ENCODE measurements at places on chromosomes 3 and 15.

DNA sequence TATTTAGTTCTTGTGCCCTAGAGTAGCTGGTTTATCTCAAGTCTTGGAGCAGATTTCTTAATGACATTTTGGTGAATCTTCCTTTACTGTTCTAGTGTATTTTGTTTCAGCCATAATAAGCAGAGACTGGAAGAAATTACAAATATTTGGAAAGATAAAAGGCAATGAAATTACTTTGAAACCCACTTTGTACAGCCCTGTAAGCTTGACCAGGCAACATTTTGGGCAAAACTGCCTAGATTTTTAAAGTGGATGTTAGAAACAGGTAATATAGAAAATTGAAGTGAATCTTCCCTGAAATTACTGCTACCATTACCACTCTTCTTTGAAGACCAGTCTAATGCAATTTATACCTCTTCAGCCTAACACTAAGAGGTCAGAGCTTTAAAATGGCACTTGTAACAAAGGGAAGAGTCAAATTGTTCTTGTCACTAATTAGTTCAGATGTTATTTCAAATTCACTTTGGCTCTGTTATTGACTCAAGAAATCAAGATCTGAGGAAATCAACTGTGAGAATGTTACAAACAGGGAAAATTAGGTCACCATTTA is 589.4 kb downstream of the NLGN1 start:
- no peak for DNase-seq

- DNase-seq, result no peak
These were observed 519.6 kb downstream of the NTRK3 start for GRCh38 chr15:87736891-87737389.

DNA sequence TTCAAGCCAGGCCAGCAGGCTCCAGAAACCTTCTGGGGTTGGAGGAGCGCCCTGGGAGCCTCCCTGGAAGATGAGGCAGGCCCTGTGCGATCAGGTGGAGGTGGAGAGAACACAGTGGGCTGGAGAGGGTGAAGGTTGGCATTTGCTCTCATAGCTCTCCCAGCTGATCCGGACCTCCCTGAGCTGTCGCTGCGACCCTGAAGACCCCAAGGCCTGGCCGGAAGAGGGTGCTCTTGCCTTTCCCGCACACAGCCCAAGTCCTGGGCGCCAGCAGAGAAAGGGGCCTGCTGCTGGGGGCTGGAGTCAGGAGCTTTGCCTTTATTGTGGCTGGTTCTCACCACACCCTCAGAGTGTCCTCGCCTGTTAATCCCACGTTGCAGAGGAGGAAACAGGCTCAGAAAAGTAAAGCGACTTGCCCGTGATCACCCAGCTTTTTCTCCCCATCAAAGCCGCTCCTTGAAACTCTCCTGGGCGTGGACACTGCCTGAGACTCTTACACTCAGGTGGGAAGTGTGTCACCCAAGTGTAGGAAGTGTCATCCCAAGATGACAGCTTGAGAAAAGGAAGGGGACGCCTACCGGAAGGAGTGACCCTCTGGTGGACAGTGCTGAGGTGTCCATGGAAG is 8.6 kb upstream of the RPL29 start:
- no peak for DNase-seq

DNA sequence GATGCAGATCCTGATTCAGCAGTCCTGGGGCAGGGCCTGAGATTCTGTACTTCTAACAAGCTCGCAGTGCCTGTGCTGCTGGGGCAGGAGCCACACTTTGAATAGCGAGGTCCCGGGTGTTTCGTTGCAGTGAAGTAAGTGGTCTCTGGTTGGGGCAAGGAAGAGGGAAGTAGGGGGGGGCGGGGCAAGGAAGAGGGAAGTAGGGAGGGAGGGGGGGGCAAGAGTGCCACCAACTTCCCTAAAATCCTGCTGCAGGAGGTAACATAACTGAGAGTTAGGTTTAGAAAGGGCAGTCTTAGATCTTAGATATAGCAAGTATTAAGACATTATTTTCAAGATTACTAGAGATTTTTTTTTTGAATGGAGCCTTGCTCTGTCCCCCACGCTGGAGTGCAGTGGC is 35.5 kb downstream of the CRTAP start:
- peak; percentile 23 for DNase-seq

- DNase-seq, result no peak
These were observed 222.3 kb upstream of the THBS1 start for GRCh38 chr15:39358441-39359041.

- DNase-seq, result no peak
These were observed 2.1 kb upstream of the IQSEC1 start for GRCh38 chr3:13075318-13075717.

Measured in lower leg skin (tissue), 4 donors.